Epithelial cell of proximal tubule (primary cell): ENCODE measurements at places on chromosomes 1 and 21.

DNA sequence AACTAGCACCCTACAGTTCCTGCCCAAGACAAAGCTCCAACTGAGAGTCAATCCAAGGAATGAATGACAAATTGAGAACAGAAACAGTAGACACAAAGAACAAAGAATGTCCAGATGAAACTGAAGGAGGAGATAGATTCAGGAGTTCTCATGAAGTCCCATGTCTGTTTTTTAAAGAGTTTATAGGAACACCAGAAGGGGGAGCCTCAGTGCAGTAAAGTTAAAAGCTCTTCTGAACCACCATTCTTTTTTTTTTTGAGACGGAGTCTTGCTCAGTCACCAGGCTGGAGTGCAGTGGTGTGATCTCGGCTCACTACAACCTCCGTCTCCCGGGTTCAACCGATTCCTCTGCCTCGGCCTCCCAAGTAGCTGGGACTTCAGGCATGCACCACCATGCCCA, 323.6 kb downstream of the MRPL39 start:
- DNase-seq: peak; percentile 2

- DNase-seq: no peak
These were observed 90.6 kb downstream of the ATP6V1G3 start for GRCh38 chr1:198449727-198450433.

DNA sequence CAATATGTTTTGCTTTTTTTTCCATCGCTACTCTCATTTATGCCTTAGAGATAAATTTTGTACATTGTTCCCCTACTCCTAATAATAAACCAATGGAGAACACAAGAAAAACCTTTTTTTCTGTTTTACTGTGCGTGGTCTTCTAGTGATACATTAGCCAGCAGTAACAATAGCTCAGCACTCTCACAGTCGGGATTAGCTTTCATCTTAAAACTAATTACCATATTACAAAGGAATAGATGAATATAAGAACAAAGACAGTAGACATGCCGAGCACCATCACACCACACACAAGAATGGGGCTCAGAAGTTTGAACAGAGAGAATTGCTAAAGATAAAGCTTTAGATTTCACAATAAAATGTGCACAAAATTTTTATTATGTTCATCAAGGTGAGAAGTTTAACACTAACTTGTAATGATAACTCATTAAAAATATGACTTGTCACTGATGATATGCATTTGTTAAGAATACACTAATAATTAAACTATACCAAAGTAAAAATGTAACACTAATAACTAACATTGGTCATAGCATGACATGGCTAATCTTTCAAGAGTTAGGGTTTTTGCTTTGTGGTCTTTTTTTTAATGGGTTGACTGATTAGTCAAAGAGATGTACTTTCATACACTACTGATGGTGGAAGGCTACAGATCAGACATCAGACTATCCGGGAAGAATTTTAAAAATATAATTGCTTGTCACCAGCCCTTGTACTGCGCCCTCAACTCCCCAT, 61.8 kb downstream of the EXTL2 start:
- DNase-seq: no peak

DNA sequence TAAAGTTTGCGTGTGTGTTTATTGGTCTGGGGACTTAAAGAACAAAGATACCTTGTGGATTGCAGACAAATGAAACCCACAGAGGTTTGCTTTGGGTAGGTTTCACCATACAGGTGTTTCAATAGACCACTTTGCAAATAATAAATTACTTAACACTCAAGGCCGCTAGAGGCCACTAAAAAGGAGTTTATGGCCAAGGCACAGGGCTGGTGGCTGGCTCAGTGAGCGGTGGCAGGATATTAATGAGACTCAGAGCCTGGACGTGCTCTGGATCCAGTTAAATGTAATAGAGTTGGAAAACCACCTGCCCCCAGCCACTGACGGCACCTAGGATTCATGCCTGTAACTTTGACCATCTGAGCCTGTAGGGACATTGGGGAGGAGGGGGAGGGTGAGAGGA, 44.5 kb downstream of the LRRC38 start:
- no peak for DNase-seq

DNA sequence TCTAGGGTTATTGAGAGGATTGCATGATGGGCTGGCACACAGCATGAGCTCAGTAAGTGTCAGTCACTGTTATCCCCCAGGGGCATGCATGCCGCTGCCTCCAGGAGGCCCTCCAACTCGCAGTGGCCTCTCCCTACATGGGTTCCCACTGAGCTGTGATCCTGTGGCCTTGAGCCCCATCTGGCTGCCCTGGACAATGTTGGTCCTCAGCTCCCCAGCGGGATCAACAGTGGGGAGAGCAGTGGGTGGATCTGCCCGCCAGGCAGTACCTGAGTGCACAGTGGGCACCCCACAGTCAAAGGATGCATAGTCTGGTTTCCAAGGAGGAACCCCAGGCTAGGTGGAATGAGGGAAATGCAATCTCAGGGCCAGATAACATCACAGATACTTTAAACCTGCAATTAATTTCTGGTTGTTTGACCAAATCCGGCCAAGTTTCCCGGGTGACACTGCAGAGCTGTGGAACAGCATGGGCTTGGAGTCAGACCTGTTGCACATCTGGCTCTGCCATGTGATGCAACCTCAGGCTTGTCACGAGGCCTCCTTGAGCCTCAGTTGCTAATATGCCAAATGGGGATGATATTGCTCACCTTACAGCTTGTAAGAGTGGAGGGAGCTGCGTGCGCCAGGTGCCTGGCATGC, 9.3 kb downstream of the PADI3 start:
- DNase-seq: no peak

GRCh38 chr1:107990606-107991005, 25.6 kb upstream of the VAV3 start:
- no peak for DNase-seq

DNA sequence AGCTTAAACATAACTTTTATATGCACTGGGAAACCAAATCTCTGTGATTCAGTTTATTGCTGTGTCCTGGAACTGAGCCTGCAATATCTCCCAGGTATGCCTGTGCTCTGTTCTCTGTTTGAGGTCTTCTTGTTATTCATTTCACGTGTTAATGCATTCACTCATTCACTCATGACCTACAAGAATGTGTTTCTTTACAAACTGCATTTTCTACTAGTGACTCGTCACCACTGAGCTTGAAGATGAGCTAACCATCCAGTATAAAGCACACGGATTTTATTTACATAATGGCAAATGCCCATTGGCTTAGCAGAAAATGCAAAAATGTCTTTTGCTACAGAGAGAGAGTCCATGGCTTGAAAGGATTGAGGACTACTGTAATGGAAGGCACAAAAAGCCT, 75.0 kb upstream of the DUSP10 start:
- peak; percentile 97 for DNase-seq

- DNase-seq: peak; percentile 23
These were observed 634.4 kb downstream of the MATN1 start for GRCh38 chr1:30089024-30089430.

- no peak for DNase-seq
These were observed 32.5 kb downstream of the WNT3A start for GRCh38 chr1:228039006-228039903.

GRCh38 chr21:38980416-38981313, 174.9 kb downstream of the ETS2 start:
- no peak for DNase-seq

DNA sequence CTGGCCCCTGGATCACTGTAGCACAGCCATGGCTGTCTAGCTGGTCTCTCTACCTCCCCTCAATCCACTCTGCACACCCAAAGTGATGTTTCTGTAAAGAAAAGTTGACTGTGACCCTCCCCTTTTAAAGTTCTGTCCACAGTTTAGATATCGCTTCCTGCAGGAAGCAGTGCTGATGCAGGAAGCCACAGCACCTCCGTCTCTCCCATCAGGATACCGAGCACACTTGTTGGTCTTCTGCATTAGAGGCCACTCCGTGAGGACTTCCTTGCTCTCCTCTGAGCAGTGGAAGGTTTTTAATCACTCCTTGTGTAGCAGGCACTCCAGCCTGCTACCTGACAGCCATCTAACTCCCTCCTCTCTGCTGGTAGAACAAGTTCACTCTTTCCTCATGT, 69.5 kb downstream of the GADD45A start:
- no peak for DNase-seq

- DNase-seq: no peak
These were observed 67.1 kb downstream of the MAN1C1 start for GRCh38 chr1:25683731-25684130.

GRCh38 chr1:178869119-178869697, 1.7 kb downstream of the ANGPTL1 start:
- no peak for DNase-seq

- no peak for DNase-seq
These were observed 2.0 kb upstream of the RSPH1 start for GRCh38 chr21:42498012-42498411.

- DNase-seq: no peak
These were observed 560.4 kb downstream of the PTBP2 start for GRCh38 chr1:97281962-97282361.

- DNase-seq: no peak
These were observed 43.3 kb upstream of the FCRL4 start for GRCh38 chr1:157641177-157641576.
